ENCODE measurements at places on chromosomes 5 and 9.

DNA sequence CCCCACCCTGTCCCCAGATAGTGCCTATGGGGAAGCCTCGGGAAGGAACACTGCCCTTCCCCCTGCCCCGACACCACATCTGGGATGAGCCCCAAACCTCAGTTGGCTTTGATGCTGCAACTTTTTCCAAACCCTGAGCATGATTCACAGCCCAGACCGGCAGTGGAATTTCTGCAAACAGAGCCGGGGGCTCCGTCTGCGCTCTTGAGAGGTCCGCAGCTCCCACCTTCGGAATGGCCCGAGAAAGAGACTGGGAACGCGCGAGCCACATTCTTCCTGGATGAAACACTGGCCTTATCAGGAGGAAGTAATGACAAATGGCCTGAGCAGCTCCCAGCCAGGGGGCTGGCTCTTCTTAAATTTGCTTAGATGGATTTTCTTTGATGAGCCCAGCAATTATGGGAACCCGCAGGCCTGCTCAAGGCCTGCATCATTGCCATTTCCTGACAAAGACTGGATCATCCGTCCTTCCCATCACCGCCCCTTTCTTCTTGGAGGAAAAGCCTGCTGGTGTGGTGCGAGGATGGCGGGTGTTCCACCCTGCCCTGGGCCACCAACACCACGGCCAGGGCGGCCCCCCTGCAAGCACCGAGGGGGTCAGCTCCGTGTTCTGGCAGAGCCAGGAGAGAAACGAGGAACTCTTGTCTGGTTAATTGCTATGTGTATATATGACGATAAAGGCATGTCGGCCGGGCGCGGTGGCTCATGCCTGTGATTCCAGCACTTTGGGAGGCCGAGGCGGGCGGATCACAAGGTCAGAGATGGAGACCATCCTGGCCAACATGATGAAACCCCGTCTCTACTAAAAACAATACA is 38.8 kb upstream of the COL5A1 start:
- DNase-seq, result no peak

DNA sequence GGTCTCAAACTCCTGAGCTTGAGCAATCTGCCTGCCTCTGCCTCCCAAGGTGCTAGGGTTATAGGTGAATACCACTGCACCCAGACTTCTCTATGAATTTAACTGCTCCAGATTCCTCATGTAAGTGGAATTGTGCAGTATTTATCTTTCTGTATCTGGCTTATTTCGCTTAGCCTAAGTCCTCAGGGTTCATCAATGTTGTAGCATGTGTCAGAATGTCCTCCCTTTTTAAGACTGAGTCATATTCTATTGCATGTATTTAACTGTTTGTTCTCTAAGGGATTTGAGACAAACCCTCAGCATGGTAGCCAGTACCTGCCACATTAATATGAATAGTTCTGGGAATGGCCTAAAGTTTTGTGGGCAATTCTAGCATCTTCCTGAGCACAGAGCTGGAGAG is 53.9 kb upstream of the TUT7 start:
- no peak for DNase-seq

- no peak for DNase-seq
Measured at GRCh38 chr5:143372187-143372829, 31.2 kb downstream of the NR3C1 start.

GRCh38 chr9:135552698-135553171 is 6.8 kb downstream of the OBP2A start:
- DNase-seq, result no peak

Data from stimulated activated naive CD4-positive, alpha-beta T cell treated with Interleukin-2 at 50 U/mL for 16 hours (primary cell).